Glutamatergic neuron (in vitro differentiated cells): ENCODE measurements at places on chromosomes 3 and 15. TPM values are rescaled to one million over a fixed set of nuclear protein-coding genes. Genes with fewer than 3 reads are reported as not detected.

RBP2 gene
- not detected for total RNA-seq

- DNase-seq: peak; percentile 45
Measured at GRCh38 chr3:113744941-113745755, 901 bp downstream of the NAA50 start.

- DNase-seq: no peak
Measured at GRCh38 chr3:53137835-53138446, 7.7 kb upstream of the RFT1 start.

GRCh38 chr3:25015599-25015998, 412.5 kb upstream of the RARB start:
- DNase-seq: no peak

NR1I2 gene
- not detected for total RNA-seq

- no peak for DNase-seq
Measured at GRCh38 chr15:37516621-37517020, 416.3 kb upstream of the MEIS2 start.

PLA2G4D gene
- total RNA-seq: not detected

DNA sequence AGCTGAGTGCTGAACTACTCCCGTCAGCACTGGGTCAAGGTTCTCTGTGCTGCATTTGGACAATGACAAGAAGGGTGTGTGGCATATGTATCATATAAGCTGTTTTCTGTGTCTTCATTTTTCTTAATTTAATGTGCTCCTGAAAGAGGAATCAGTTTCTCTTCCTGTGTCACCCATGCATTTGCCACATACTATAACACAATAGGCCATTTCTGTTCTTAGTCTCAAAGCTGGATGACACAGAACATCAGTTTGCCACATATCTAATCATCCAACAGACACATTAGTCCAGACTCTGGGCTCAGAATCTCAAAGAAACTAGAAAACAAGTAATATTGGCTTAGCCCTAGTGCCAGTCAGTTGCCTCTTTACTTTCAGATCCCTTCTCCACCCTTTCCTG, 34.1 kb downstream of the CEP19 start:
- DNase-seq: no peak

SYNPR gene
- 6.1 TPM for total RNA-seq

DNA sequence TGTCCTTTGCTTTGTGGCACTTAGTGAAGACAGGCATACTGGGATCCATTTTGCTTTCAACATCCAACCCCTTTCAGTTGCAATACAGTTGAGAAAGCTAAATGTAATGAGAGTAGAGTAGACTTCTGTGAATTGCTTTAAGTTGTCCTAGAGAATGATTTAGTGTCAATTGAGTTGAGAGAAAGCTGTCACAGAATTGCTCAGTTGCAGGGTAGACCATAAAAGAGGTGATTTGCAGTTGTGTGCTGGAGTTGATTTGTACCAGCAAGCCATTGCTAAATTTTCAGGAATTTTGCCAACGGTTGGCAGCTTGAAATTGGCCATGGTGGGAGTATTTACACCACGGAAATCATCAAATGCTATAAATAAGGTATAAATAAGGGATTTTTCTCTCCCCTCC, 2.2 kb downstream of the ABHD5 start:
- DNase-seq: no peak

DNA sequence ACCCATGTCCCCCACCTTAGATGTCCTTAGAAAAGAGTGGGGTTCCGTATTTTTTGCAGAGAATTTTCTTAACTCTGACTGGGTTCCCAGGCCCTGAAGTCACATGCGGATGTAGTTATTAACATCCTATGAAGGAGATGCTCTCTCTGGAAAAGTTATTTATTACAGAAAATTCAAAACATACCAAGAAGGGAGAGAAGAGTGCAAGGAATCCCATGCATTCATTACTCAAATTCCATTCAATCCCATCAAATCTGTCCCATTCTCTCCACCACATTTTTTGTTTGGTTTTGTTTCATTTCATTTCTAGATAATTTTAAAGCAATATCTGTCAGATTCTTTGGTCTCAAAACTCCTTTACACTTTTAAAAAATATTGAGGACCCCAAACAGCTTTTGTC, 34.3 kb upstream of the ANKRD34C start:
- no peak for DNase-seq

DNA sequence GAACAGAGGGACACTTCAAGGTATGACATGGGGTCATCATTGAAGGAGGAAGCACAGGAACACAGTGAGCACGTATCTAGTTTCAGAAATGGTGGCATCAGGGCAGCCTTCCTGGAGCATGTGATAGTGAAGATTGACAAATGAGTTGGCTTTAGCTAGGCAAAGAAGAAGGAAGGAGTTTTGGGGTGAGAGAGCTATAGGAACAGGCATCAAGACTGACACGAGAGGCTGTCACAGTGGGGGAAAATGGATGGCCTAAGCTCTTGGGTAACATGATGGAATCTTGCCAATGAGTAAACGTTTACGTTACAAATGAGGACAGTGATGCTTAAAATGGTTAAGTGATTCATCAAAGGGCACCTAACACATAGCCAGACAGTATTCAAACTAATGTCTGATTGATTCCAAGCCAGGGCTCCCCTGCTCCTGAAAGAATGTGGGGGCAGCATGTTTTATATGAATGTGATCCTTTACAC, 23.1 kb upstream of the GPR171 start:
- no peak for DNase-seq

- no peak for DNase-seq
Measured at GRCh38 chr3:133859381-133860234, 36.1 kb downstream of the RAB6B start.

CYP8B1 gene
- not detected for total RNA-seq

TRIM42 gene
- not detected for total RNA-seq

CTDSPL gene
- 6.6 TPM for total RNA-seq

DNA sequence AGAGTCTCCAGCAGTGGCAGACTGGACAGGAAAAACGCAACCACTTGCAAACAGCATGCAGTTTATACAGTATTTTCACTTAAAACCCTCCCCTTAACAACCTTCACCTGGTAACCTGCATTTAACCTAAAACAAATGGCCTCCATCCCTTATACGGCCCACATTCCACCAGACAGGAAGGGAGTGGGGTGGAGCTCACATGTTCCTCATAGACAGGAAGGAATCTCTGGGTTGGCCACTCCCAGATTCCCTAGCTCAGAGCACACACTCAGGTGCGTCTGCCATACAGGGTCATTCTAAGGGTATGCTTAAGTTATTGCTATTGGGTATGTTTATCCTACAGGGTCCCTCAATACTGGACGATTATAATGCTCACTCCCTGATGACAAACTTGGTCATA, 16.8 kb upstream of the ABHD2 start:
- no peak for DNase-seq

CLEC3B gene
- total RNA-seq: not detected

GRCh38 chr3:45623846-45624245, 29.3 kb downstream of the LIMD1 start:
- DNase-seq: no peak

MINDY2 gene
- 34.3 TPM for total RNA-seq

- no peak for DNase-seq
Measured at GRCh38 chr3:172717493-172718088, 6.7 kb upstream of the NCEH1 start.

GRCh38 chr3:162353414-162353813, 856.8 kb downstream of the OTOL1 start:
- no peak for DNase-seq

- no peak for DNase-seq
Measured at GRCh38 chr15:59611276-59612260, at the start of gene GCNT3. Gene GCNT3, plus strand, starts transcription at chr15:59611783. Its CDS starts 6,456 bp downstream, at chr15:59618239.

IL5RA gene
- not detected for total RNA-seq

GRCh38 chr3:85740561-85740960, 781.8 kb downstream of the CADM2 start:
- DNase-seq: no peak

CCDC51 gene
- total RNA-seq: 15.3 TPM

GRCh38 chr15:81780966-81781365, 264.9 kb downstream of the MEX3B start:
- no peak for DNase-seq

PRR20G gene
- total RNA-seq: not detected

- no peak for DNase-seq
Measured at GRCh38 chr15:69794645-69795469, 302.9 kb downstream of the TLE3 start.

- no peak for DNase-seq
Measured at GRCh38 chr3:54891540-54891897, 36.3 kb downstream of the LRTM1 start.

- DNase-seq: no peak
Measured at GRCh38 chr3:134339331-134339730, 34.9 kb downstream of the AMOTL2 start.

CACNA1D gene
- 5.0 TPM for total RNA-seq

ZNF860 gene
- total RNA-seq: not detected

- DNase-seq: no peak
Measured at GRCh38 chr15:33912326-33912725, 56.0 kb upstream of the CHRM5 start.

DNA sequence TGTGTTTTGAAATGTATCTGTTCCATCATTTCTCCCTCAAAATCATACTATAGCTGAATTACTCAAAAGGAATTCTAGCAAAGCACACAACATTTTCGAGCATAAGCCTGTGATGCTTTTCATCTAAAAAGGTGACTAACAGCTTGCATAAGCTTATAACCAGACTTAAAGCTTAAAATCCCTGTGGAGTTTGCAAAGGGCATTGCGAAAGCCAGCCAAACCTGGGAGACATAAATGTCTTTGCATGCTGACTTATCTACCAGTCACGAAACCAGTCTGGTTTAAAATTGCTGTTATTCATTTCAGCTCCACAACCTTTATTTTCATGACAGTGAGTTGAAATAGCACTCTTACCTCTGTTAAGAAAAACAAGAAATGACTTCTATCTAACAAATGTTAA, 35.6 kb upstream of the LIPC start:
- no peak for DNase-seq

DNA sequence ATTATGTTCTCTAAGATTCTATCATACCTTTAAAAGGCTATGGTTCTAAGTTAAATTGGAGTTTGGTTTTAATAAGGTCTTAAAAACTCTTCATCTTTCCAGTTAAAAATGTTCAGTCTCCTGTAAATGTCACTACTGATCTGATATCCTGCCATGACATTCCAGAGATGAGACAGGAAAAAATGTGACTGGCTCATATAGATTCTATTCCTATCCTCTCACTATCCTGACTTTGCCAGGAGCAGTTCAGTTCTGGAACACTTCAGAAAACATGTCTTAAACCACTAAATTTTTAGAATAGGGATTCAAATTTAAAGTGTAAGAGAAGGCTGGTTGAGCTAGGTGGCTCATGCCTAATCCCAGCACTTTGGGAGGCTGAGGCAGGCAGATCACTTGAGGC, 170.9 kb downstream of the TNIK start:
- no peak for DNase-seq

SCN5A gene
- 4.8 TPM for total RNA-seq

DNA sequence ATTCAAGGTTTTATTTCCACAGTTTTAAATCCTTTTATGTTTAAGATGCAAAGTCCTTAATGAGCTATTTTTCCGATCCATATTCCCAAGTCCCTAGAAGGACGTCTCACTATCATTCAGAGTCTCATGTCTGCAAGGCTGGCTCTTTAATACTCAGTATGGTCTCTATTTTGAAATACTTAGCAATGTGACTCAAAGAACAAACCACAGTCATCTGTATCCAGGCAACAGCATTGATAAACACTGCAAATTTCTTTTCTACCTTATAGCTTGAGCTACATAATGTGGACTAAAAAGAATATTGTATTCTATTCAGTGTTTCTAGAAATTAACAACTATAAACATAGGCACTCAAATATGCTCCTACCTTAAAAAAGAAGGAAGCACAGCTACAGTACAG, 588.3 kb upstream of the NAALADL2 start:
- no peak for DNase-seq

GRCh38 chr3:151974067-151974466, 100.6 kb downstream of the SUCNR1 start:
- no peak for DNase-seq

GRCh38 chr3:118593277-118593670, 441.4 kb downstream of the IGSF11 start:
- DNase-seq: no peak
